LNCaP clone FGC (cell line): ENCODE measurements at places on chromosomes 6 and 20.

DNA sequence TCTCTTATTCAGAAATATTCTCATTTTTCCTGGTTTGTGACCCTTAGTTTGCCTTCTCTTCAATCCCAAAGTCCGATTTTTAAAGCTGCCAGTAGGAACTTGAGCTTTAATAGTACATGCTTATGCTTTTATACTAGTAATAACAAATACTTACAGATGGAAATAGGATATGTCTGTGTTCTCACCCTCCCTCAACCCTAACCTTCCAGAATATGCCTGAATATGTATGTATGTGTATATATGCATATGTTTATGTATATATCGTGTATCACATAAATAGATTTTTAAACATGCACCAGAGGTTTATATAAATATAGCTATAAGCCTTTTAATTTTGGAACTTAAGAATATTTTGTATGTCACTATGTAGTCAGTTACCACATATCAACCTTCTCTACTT is 38.8 kb downstream of the CDYL start:
- DNase-seq = no peak

GRCh38 chr6:105495515-105495914 is 92.6 kb upstream of the PREP start:
- no peak for DNase-seq

DNA sequence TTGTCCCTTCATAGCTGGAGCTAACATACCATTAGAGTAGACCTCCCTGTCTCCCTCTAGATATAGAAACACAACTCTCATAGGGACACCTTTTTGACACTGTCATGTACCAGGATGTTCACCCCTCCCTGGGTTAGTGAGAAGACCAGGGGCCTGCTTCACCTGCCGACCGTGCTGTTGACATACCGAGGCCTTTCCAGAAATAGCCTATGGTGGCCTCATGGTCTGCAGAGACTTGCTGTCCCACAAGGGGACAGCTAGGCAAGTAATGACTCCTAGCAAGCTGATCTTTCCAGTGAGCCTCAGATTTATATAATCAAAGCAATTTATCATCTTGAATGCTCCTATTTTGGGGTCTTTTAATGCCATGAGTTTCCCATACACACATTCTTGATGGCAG is 15.0 kb downstream of the ZDHHC14 start:
- no peak for DNase-seq

DNA sequence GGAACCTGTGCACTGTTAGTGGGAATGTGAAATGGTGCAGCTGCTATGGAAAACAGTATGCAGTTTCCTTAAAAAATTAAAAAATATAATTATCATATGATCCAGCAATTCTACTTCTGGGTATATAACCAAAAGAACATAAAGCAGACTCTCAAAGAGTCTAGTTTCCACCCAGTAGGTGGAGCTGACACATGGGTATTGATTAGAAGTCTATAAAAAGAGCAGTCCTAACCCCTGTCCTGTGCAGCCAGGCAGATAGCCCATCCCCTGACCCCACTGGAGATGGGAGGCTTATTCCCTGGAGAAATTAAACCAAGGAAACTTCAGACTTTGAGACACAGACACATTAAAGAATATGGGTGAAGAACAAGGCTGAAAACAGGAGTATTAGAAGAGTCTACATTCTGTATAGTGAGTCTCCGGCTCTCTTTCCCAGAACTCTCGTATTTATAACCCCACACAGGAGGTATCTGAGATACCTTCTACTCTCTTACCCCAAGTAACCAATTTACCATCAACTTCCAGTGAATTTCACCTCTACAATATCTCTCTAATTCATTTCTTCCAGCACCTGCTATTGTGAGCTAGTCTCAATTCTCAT is 92.3 kb downstream of the SEL1L2 start:
- no peak for DNase-seq

DNA sequence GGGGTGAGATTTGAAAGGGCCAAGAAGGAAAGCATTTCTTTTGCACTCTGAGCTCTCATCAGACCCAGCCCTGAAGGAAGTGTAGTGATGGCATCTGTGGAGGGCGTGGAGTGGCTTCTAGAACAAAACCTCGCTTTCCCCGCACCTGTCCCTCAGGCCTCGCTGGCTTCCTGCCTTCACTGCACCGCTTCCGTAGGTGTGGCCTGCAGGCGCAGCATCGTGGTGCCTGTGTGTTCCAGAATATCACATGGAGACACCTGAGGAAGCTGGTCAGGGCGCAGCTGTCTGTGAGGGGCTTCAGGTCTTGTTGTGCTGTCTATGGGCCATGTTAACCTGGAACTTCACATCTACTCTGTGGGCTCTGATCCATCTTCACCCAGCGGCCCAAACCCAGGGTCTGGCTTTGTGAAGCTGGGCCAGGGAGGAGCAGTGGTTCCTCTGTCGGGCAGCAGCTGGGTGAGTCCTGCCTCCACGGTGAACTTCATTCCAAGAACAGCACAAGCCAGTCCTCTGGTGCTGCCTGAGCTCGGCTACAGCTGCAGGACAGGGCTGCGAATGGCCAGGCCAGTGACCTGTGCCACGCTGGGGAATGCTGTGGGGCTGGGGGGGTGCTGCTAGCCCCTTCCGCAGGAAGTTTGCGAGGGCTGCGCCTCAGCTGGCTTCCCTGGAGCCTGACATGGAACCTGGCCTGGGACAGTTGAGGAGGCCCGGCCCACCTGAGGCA is 40.9 kb downstream of the DSTN start:
- DNase-seq = no peak

DNA sequence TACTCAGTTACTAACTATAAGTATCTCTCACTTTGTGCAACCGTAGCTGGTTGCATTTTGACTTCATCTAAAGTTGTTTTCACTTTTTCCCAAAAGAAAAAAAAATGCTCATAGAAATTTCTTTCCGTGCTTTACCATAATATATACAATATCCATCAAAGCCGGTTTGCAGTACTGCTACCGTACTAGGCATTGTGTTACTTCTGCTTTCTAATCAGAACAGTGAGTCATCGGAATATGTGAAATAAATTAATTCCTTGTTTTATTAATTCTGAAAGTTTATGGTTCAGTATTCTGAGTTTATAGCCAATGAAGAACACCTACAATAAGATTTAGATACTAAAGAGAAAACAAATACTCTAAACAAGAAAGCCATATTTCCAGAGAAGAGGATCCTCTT is 72.5 kb downstream of the TNFRSF21 start:
- no peak for DNase-seq

GRCh38 chr6:10463491-10464481 is 48.9 kb upstream of the TFAP2A start:
- DNase-seq = no peak

DNA sequence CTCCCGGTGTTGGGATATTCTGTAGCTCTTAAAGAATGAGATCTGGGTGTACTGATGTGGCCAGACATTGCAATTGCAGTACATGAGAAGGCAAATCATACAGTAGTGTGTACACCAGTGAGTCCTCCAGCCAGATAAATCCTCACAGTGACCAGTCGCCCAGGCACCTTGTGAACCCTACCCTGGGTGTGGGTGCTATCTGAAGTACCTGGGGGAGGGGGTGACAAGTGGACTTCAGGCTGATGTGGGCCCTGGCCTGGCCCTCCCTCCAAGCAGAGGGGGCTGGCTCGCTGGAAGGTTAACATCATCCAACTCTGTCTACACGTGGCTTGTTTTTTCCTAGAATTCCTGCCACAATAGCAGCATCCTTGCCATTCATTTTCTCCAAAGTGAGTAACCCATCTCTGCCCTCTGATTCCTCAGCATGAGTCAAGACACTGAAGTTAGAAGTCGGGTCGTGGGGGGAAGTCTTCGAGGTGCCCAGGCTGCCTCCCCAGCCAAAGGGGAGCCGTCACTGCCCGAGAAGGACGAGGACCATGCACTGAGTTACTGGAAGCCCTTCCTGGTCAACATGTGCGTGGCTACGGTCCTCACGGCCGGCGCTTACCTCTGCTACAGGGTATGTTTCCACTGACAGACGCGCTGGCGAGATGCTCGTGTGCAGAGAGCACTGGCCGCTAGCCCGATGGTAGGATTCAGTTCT is 70.8 kb downstream of the PTPN1 start:
- no peak for DNase-seq

- no peak for DNase-seq
Measured at GRCh38 chr20:44597930-44598329, 15.6 kb downstream of the PKIG start.

DNA sequence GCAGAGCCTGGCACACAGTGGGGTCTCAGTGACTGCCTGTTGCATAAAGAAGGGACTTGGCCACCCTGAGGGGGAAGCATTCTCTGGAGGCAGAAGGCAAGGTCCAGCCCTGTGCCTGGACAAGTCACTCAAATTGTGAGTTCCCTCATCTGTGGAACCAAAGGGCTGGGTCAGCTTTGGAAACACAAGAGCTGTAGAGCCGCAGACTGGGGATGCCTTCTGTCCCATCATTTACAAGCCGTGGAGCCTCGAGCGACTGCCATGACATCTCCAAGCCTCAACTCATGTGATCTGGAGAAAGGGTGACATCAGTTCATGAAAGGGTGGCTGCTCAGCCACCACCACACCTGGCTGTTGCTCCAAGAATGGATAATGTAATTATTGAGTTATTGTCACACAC is 20.4 kb upstream of the SIRPD start:
- no peak for DNase-seq

DNA sequence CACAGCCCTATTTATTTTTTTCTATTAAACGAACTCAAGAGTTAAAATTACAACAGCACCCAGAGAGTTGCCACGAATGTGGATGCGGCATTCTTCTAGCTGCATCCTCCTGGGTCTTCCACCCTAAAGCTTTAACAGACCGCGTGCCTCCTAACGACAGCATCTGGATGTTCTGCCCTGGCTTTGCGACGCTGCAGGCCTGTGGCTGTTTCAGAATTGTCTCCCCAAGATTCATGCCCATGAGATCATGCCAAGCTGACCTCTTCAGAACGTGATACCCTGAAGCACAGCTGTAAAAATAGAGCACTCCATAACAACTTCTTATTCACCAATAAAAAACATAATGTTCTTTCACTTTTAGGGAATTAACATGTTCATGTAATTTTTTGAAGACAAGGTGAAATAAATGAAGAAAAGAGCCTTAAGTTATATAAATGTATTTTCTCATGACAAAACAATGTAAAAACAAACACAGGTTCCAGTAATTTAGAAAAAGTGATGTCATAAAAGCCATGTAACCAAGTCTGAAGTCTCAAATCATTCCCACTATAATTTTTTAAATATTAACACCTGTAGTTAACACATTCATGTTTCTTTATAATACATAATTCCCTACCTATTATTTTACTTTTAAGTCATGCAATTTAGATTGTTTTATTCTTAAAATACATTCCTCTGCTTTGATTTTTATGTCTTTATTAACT is 26.5 kb downstream of the HIVEP2 start:
- DNase-seq = no peak

GRCh38 chr6:10695086-10695657 is 400 bp downstream of the PAK1IP1 start:
- no peak for DNase-seq

GRCh38 chr6:149140137-149140909 is 177.2 kb upstream of the TAB2 start:
- DNase-seq = no peak

- no peak for DNase-seq
Measured at GRCh38 chr6:87483929-87484328, 11.2 kb downstream of the SLC35A1 start.

DNA sequence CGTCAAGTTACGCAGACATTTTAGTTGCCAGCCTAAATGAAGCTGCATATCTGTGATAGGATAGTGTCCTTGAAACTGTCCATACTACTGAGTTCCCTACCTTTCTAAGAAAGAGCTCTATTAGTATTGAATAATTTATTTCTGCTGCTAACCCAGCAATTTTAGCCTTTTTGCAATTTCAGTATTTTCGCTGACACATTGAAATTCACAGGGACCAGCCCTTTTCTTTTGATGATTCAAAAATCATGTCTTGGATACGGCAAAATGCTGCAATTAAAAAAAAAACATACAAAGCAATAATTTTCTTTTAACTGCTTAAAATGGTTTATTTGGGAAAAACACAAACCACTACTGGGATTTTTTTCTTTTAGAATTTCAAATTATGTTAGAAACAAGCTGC is 563.3 kb downstream of the TBC1D32 start:
- DNase-seq = no peak

GRCh38 chr6:143902827-143903226 is 38.6 kb downstream of the ZC2HC1B start:
- DNase-seq = no peak

DNA sequence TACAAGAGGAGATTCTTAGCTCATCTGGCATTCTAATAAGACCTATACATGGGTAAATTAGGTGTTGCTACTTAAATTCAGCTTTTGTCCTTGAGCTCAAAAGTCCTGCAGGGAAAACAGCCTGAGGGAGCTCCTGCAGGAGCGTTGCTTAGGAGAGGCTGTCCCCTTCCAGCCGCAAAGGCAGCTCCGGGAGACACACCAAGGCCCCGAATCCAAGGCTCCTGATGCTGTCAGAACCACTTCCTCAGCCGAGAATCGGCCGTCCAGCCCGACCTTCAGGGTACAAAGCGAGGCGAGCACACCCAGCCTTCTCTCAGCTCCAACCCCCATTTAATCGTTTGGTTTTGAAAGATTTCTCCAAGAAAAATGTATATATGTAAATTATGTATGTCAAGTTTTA is 87.0 kb downstream of the DACT2 start:
- DNase-seq = no peak

DNA sequence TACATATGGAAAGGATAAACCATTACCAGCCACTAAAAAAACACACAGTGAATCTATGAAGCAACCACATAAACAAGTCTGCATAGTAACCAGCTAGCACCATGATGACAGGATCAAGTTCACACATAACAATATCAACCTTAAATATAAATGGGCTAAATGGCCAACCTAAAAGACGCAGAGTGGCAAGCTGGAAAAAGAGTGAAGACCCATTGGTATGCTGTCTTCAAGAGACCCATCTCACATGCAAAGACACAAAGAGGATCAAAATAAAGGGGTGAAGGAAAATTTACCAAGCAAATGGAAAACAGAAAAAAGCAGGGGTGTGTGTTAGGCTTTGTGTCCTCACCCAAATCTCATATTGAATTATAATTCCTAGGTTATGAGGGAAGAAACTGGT is 909.2 kb downstream of the EPHA7 start:
- no peak for DNase-seq

DNA sequence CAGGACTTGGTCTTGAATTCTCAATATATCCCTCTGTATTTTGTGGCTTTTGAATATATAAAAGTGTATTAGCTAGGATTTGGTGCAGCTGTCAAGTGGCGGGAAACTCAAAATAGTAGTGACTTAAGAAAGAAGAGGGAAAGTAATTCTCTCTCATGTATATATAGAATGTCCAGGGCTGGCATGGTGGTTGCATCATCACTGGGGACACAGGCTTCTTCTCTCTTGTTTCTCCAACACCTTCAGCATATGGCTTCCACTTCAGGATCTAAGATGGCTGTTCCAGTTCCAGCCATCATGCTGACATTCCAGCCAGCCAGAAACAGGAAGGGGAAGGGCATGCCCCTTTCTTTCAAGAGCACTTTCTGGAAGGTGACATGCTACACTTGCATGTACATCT is 11.8 kb upstream of the GPR6 start:
- DNase-seq = no peak

DNA sequence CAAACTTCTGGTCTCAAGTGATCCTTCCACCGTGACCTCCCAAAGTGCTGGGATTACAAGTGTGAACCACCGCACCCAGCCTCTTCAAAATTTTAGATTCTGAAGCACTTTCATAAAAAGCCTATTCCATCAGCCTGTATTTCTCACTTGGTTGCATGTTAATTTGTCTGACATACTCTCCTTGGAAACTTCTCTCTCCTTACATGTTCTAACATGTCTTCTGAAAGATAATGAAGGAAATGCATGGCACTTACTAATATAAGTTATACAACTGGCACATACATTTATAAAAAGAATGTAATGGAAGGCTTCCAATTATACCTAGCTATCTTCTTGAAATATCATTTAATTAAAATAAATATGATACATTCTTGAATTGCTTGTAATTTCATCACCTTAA is 597.5 kb downstream of the TBC1D32 start:
- DNase-seq = no peak
